Glomerular endothelial cell (primary cell): ENCODE measurements at places on chromosomes 6 and 20. TPM values are rescaled to one million over a fixed set of nuclear protein-coding genes. Genes with fewer than 3 reads are reported as not detected.

DNA sequence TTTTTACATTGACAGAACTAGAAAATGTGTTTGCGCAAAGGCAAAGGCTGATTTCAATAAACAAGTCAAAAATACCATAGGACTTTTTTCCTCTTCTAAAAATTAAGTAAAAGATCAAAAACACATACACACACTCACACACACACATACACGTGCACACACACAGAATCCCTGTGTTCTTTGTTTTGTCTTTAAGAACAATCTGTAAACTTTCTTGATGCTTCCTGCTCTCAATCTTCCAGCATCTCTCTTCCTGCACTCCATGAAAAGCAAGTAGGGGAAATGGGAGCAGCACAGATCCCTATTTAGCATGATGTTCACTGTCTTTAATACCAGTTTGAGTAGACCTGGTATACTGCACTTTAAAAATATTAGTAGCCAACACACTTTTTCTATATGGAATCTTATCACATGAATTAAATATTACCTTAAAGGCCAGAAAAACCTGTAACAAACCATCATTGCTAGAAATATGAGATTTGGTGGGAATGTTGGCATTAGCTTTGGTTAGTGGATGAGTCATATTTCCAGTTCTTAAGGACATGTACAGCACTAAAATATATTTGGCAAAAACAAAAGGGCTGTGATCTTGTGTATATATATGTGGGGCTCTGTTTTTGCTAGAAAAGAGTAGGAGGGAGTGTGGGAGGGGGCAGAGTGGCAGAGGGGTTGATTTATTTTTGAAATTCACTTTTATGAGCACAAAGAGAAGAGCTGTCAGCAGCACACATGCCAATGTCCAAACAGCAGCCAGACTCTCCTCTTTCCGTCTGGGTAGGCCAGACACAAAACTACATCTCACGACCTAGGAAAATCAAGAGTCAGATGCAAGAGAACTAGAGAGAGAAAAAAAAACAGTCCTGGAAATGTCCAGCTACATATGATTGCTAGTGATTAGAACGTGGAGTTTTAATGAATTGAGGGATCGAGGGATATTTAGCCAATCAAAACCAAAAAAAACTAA is 4.6 kb downstream of the PTPRK start:
- no peak for DNase-seq

DNA sequence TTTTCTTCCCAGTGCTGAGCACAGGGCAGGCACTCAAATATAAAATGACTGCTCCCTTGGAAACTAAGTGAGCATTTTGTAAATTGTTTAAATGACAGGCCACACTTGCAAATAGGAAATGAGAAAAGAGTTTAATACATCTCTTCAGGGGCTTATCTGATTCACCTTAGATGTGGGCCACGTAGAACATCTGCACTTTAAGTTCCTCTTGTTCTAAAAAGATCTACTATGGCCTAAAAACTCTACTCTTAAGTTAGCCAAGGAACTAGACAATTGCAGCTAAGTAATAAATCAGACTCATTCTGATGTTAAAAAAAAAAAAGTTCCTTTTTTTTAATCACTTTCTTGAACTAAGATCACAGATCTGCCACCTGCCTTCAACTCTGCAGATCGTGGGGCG is 126.3 kb downstream of the KIF16B start:
- DNase-seq, result no peak

Gene TGM3
- 3.5 TPM in 1 of 2 replicates, not detected in the other for total RNA-seq

Gene OR2H2
- total RNA-seq, result not detected in 2 replicates

DNA sequence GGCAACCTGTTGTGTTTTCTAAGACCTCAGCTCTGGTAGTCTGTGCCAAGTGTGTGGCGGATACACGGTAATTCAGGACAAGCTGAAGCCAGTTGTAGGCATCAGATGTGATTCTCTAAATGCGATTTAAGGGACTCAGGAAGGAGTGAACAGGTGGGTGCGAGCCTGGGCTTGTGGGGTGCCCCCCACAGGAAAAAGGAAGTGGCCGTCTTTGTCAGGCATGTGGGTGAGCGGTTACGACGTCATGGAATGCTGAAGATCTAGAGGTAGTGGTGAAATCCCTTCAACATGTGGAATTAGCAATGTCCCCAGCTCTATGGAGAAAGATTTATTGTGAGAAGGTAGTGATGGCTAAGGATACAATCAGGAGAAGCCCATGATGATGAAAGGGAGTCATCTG is 95.1 kb upstream of the EXOC2 start:
- DNase-seq, result no peak

GRCh38 chr20:53935344-53936084 is 134.9 kb downstream of the BCAS1 start:
- no peak for DNase-seq

GRCh38 chr6:54801244-54801643 is 45.3 kb upstream of the FAM83B start:
- no peak for DNase-seq
